Fibroblast of the aortic adventitia (primary cell): ENCODE measurements at places on chromosomes 7 and 10. TPM values are rescaled to one million over a fixed set of nuclear protein-coding genes. Genes with fewer than 3 reads are reported as not detected.

Gene ACTR3C
- 0.54 TPM in 1 of 2 replicates, not detected in the other for total RNA-seq

Gene KIF20B
- total RNA-seq, result 6.1 and 25.8 TPM in 2 replicates

Gene OR13A1
- total RNA-seq, result not detected in 2 replicates

Gene SFMBT2
- total RNA-seq, result 0.25 and 2.0 TPM in 2 replicates

Gene LRRC61
- 0.09 and 2.2 TPM in 2 replicates for total RNA-seq

Gene AKR1C1
- 116 and 355 TPM in 2 replicates for total RNA-seq

Gene PRSS37
- total RNA-seq, result not detected in 2 replicates

Gene SUV39H2
- 6.5 and 26.8 TPM in 2 replicates for total RNA-seq

Gene FGFBP3
- 1.2 and 1.8 TPM in 2 replicates for total RNA-seq

Gene FAM3C
- 119 and 857 TPM in 2 replicates for total RNA-seq

Gene PARD3
- 42.1 and 86.8 TPM in 2 replicates for total RNA-seq

Gene HIF1AN
- total RNA-seq, result 12.9 and 17.3 TPM in 2 replicates

Gene EGFR
- total RNA-seq, result 48.3 and 147 TPM in 2 replicates

Gene STRIP2
- total RNA-seq, result 2.5 and 6.9 TPM in 2 replicates

Gene ZCCHC24
- 38.8 and 56.0 TPM in 2 replicates for total RNA-seq

Gene DDIT4
- total RNA-seq, result 52.4 and 166 TPM in 2 replicates

Gene PRLHR
- total RNA-seq, result not detected in 2 replicates

Gene FAM25G
- not detected in 2 replicates for total RNA-seq

Gene SFTPA1
- not detected in 2 replicates for total RNA-seq

Gene PRPS1L1
- total RNA-seq, result not detected in 2 replicates

Gene RASSF4
- total RNA-seq, result 1.9 and 3.8 TPM in 2 replicates

Gene KLF14
- 0.09 TPM in 1 of 2 replicates, not detected in the other for total RNA-seq

Gene CUEDC2
- 40.9 and 61.4 TPM in 2 replicates for total RNA-seq

Gene ADIRF
- total RNA-seq, result 37.8 and 48.4 TPM in 2 replicates

Gene XRCC2
- 1.1 and 8.1 TPM in 2 replicates for total RNA-seq

Gene SFRP5
- total RNA-seq, result not detected in 2 replicates

Gene OR2A12
- total RNA-seq, result not detected in 2 replicates

Gene WAC
- total RNA-seq, result 59.9 and 86.7 TPM in 2 replicates

Gene UCMA
- not detected in 2 replicates for total RNA-seq

Gene C10orf62
- total RNA-seq, result not detected in 2 replicates

Gene CYP3A5
- total RNA-seq, result 1.1 and 2.9 TPM in 2 replicates

Gene COL17A1
- total RNA-seq, result 2.0 and 2.3 TPM in 2 replicates

Gene MLXIPL
- total RNA-seq, result 0.72 and 2.0 TPM in 2 replicates

Gene ASB10
- not detected in 2 replicates for total RNA-seq

Gene PNLIP
- total RNA-seq, result not detected in 2 replicates

Gene PLXNA4
- total RNA-seq, result 3.0 and 5.5 TPM in 2 replicates

Gene CCL26
- 0.33 and 1.2 TPM in 2 replicates for total RNA-seq

Gene GALNT17
- total RNA-seq, result 0.18 TPM in 1 of 2 replicates, not detected in the other

Gene FEZF1
- total RNA-seq, result not detected in 2 replicates

Gene CNPY4
- total RNA-seq, result 25.4 and 54.5 TPM in 2 replicates

Gene FGL2
- total RNA-seq, result 39.3 and 64.4 TPM in 2 replicates

Gene CDCA7L
- total RNA-seq, result 39.1 and 116 TPM in 2 replicates

Gene WDR11
- total RNA-seq, result 72.6 and 86.1 TPM in 2 replicates

Gene MUC3A
- 0.16 TPM in 1 of 2 replicates, not detected in the other for total RNA-seq
